Stimulated activated CD8-positive, alpha-beta memory T cell treated with anti-CD3 and anti-CD28 coated beads, Interleukin-15, amount 100 ng/mL, for 1 hour (primary cell): ENCODE measurements at places on chromosomes 16 and 17.

- DNase-seq, result no peak
Measured at GRCh38 chr16:9033125-9033830, 58.2 kb upstream of the HAPSTR1 start.

GRCh38 chr17:52297230-52298010 is 138.9 kb upstream of the CA10 start:
- DNase-seq, result no peak

- no peak for DNase-seq
Measured at GRCh38 chr17:77501751-77502625, 361.2 kb downstream of the SEC14L1 start.

DNA sequence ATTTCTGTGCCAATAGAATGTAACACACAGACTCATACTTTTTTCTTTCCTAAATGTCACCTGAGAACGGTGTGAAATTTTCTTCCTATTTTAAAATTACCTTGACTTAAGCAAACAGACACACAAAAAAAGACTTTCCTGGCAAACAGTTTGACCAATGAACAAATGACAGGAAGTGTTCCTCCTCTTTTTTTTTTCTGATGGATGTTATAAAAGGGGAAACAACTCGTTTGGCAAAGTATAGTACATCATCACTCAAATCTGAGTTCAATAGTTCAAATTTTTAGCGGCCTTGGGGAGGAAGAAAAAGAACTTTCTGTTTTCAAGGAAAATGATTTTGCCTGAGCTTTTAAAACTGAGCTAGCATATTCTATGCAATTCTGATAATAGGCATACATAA is 19.8 kb downstream of the HS3ST3A1 start:
- DNase-seq, result no peak

GRCh38 chr16:4204521-4204920 is 37.4 kb downstream of the SRL start:
- DNase-seq, result no peak

- DNase-seq, result no peak
Measured at GRCh38 chr17:67647482-67647881, 70.3 kb upstream of the NOL11 start.

DNA sequence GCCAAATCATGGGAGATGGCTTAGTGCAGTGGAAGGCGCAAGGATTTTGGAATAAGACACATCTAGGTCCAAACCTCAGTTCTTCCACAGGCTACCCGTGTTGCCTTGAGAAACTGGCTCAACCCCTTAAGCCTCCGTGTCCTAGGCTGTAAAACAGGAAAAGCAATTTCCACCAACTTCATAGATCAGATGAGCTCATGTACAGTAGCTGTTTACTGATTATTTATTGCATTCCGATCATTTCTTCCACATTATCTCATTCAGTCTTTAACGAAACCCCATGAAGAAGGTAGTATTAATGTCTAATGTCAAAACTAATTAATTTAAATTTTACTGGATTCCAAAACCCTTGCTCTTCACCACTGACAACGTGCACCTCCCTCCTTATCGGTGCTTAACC is 231.6 kb downstream of the GRIN2A start:
- no peak for DNase-seq

DNA sequence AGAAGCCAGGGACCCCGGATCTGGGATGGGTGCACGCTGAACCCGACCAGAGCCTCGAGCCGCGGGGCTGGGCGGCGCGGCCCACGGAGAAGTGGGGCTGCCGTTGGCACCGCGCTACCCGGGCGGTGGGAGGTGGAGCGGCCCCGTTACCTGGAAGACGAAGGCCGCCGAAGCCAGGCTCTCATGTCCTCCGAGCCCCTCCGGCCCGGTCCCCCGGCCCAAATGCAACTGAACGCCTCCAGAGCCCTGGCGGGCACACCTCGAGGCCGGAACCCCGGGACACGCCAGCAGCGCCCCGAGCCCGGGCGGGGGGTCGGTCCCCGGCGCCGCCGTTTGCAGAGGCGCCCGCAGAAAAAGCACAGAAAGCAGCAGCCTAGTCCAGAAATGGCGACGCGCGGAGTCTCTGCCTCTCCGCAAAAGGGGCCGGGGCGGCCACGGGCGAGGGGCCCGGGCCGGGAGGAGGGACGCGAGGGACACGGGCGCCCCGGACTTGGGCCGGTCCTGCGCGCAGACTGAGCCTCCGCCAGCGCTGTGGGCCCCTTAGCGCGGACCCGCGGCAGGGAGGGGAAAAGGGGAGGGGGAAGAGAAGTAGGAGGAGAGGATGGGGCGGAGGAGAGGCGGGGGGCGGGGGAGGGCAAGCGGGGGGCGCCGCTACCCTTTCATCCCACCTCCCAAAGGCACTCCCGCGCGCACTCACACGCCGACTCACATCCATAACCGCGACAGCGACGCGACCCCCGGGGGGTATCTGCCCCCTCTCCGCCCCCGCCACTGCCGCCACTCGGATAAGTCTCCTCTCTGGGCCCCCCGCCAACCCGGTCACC is 1.4 kb downstream of the AXIN2 start:
- DNase-seq, result no peak

GRCh38 chr16:29141586-29142324 is 156.9 kb downstream of the LAT start:
- DNase-seq, result no peak
